ENCODE measurements at places on chromosomes 7 and 10.

- no peak for DNase-seq
These were observed 25.3 kb downstream of the CCDC6 start for GRCh38 chr10:59880971-59881510.

- DNase-seq = no peak
These were observed 35.7 kb downstream of the PDZD8 start for GRCh38 chr10:117339578-117339977.

GRCh38 chr10:21135023-21135931 is 238.2 kb upstream of the NEBL start:
- DNase-seq = no peak

- DNase-seq = no peak
These were observed 3.8 kb downstream of the REPIN1 start for GRCh38 chr7:150372271-150373048.

- no peak for DNase-seq
These were observed 63.9 kb downstream of the STK17A start for GRCh38 chr7:43646603-43647338.

DNA sequence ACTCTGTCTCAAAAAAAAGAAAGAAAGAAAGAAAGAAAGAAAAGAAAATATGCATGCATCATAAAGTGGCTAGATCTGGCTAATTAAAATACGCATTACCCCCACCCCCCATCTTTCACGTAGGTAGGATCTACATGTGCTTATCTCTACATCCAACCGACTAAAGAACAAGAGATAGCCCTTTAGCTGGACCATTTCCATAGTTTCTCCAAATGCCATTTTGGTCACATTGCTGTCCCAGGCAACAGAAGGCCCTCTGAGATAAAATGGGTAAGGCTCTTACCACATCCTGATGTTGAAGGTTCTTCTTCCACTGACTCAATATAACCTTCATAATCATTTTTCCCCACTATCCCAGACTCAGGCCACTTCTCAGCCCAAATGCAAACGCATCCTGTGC is 31.5 kb downstream of the PIK3AP1 start:
- no peak for DNase-seq

GRCh38 chr7:138292951-138293350 is 167.1 kb upstream of the TRIM24 start:
- no peak for DNase-seq

- DNase-seq = no peak
These were observed 46.7 kb downstream of the ZFAND4 start for GRCh38 chr10:45625879-45626278.

- DNase-seq = peak; percentile 15
These were observed 21.0 kb downstream of the ELFN1 start for GRCh38 chr7:1691096-1691495.

GRCh38 chr10:124990671-124991625 is 49.0 kb downstream of the ZRANB1 start:
- no peak for DNase-seq

Measured in posterior cingulate gyrus (tissue), 11 donors.